ENCODE measurements at places on chromosomes 7 and 10. TPM values are rescaled to one million over a fixed set of nuclear protein-coding genes. Genes with fewer than 3 reads are reported as not detected.

DNA sequence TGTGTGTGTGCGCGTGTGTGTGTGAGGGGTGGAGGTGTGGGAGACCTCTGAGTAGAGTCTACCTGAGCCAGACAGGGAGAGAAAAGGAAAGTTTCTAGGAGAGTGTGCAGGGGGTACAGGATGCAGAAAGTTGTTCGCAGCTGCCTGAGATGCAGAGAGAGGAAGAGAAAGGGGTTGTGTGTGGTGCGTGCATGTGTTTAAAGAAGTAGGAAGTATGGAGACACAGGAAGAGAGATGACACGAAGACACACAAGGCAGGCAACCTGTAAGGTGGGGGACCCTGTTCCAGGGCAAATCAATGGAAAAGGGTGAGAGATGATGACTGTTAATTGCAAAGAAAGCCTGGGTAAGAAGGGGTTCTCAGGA lies 52.2 kb downstream of the C10orf105 start:
- H3K4me3 ChIP-seq, result no peak overlapping the region
- no peaks in the 10 kb centered on the region for H3K4me1 ChIP-seq
- no peaks in the 10 kb centered on the region for H3K36me3 ChIP-seq
- no peaks in the 10 kb centered on the region for H3K27me3 ChIP-seq

DNA sequence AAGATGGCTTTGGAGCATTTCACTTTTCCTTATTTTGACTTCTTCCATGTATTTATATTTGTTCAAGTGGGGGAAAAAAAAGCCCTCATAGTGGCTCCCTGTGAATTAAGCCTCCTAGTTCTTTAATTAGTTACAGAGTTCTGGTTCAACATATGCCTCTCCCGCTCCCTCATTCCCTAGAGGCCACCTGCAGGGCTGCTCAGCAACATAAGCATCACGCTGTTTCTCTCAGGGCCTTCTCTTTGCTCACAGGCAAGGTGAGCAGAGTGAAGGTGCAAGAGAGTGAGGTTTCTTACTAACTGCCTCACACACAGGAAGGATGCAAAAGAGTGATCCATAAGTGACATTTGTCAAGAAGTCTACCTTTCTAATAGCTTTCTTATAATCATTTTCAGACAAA lies 196.7 kb downstream of the SEMA3E start:
- H3K36me3 ChIP-seq, result no peaks in the 10 kb centered on the region
- H3K4me1 ChIP-seq, result no peaks in the 10 kb centered on the region
- H3K4me3 ChIP-seq, result no peak overlapping the region
- H3K27me3 ChIP-seq, result no peaks in the 10 kb centered on the region
- no peak overlapping the region for H3K27ac ChIP-seq

- no peak overlapping the region for H3K4me3 ChIP-seq
- no peak overlapping the region for H3K27ac ChIP-seq
- no peaks in the 10 kb centered on the region for H3K27me3 ChIP-seq
- no peaks in the 10 kb centered on the region for H3K36me3 ChIP-seq
- DNase-seq, result peak; percentile 34
- H3K4me1 ChIP-seq, result no peaks in the 10 kb centered on the region
Measured at GRCh38 chr7:158351481-158351880, 236.1 kb downstream of the PTPRN2 start.

GRCh38 chr7:105830405-105831301 lies 45.7 kb downstream of the ATXN7L1 start:
- no peak overlapping the region for H3K27ac ChIP-seq
- no peaks in the 10 kb centered on the region for H3K27me3 ChIP-seq
- H3K4me3 ChIP-seq, result no peak overlapping the region

DNA sequence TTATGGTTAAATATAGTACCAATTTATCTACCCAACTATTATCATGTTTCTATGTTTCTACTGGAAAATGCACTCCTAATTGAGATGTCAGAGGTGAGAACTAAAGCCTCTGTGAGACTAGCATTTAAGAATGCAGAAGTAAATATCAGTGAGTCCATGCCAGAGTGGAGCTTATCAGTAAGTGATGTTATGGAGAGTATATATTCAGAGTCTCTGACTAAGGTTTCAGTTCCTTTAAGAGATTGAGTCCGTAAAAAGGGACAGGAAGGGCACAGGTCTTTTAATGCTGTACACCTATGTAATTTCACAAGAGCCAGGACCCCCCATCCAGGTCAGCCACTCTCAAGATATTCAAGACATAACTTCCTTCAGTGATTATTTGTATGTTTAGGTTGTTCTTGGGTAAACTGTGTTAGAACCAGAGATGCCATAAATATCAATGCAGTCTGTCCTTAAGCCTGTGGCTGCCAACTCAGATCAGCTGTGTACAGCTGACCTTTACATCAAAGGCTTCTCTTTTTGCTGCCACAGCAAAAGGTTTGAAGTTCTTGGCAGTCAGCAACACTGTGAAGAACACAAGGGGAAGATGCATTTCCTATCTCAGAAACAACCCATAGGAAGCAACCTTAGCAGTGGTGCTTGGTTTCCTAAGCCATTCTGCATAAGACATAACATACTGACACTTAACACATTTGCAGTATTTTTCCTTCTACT lies 244.8 kb downstream of the BICC1 start:
- H3K27me3 ChIP-seq, result no peaks in the 10 kb centered on the region
- no peaks in the 10 kb centered on the region for H3K36me3 ChIP-seq
- H3K4me3 ChIP-seq, result no peak overlapping the region
- no peak overlapping the region for H3K27ac ChIP-seq

GRCh38 chr10:132477398-132478340 lies 59.9 kb upstream of the INPP5A start:
- DNase-seq, result peak; percentile 64
- no peaks in the 10 kb centered on the region for H3K4me1 ChIP-seq
- H3K27me3 ChIP-seq, result no peaks in the 10 kb centered on the region
- H3K36me3 ChIP-seq, result no peaks in the 10 kb centered on the region
- no peak overlapping the region for H3K27ac ChIP-seq
- no peak overlapping the region for H3K4me3 ChIP-seq

GRCh38 chr7:108618056-108618455 lies 48.4 kb downstream of the DNAJB9 start:
- no peak overlapping the region for H3K4me3 ChIP-seq
- no peak for DNase-seq
- no peak overlapping the region for H3K27ac ChIP-seq

Gene H2AZ2
- total RNA-seq, result 207 TPM

DNA sequence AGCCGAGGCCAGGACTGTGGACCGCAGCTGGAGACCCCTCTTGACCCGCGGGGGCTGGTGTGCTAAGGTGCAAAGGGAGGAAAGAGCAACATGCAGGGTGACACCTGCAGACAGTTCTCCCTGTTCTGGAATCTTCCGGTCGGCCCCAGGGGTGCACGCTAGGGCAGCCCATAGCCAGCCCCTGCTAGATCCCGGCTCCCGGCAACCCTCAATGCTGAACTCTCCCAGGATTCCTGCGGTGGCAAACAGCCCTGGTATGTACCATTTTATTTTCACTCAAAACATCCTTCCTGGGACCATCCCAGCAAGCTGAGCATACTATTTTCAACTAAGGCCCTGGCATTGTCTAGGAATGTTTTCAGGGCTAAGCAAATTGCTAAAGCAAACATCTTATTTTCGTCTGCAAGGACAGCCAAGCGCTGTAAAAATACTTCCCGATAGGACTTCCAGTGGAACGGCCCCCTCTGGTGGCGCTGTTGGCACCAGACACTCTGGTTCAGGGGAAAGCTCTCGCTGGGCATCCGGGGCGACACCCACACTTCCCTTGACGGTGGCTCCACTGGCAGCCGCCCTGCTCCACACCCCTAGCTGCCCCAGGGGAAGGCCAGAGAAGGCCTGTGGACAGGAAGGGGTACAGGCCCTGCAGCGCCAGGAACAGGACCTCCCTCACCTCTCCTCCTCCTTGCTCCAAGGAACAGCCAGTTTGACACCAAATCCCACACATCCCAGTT lies 99.4 kb downstream of the CTBP2 start:
- H3K4me1 ChIP-seq, result peaks cover 98% of the 10 kb centered on the region
- no peaks in the 10 kb centered on the region for H3K36me3 ChIP-seq
- peak overlapping the region; percentile 14 for H3K4me3 ChIP-seq
- DNase-seq, result peak; percentile 93
- no peaks in the 10 kb centered on the region for H3K27me3 ChIP-seq

DNA sequence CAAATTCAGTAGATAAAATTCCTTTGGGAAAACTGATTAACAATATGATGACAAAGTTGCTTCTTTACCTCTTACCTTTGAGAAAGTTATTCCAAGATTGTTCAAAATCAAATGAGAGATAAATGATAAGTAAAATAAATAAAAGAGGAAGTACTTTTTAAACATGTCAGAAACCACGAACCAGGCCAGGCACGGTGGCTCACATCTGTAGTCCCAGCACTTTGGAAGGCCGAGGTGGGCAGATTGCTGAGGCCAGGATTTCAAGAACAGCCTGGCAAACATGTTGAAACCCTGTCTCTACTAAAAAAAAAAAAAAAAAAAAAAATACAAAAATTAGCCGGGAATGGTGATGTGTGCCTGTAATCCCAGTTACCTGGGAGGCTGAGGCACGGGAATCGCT lies 296.6 kb downstream of the HGF start:
- no peak for DNase-seq
- no peak overlapping the region for H3K4me3 ChIP-seq
- H3K27me3 ChIP-seq, result no peaks in the 10 kb centered on the region
- H3K27ac ChIP-seq, result no peak overlapping the region
- H3K4me1 ChIP-seq, result peaks cover 6% of the 10 kb centered on the region

DNA sequence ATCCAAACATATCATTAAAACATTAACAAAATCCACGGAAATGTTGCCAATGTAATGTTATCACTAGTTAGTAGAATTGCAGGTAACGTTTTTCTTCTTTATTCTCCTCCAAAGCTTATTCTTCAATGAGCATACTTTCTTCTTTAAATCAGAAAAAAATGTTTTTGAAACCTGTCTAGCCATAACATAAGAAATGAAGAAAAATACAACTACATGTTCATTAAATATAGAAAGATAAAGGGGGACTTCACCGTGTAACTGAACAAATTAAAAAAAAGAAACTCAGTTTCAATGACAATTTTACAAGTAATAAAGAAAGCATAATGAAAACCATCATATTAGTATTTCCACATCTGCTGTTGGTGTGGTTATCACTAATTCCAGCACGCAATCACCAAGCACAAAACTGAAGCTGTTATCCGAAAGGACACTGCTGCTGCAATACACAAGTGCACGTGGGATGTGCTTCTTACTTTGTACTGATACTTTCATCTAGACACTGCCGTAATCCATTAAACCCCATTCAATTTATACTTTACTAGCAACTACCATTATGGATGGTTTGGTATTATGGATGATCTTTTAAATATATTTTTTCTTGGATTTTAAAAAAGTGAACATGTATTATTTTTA lies 9.6 kb downstream of the ESYT2 start:
- H3K27me3 ChIP-seq, result no peaks in the 10 kb centered on the region
- H3K36me3 ChIP-seq, result no peaks in the 10 kb centered on the region
- H3K27ac ChIP-seq, result peak overlapping the region; percentile 95
- H3K4me1 ChIP-seq, result no peaks in the 10 kb centered on the region
- DNase-seq, result no peak

Gene PLEKHS1
- not detected for total RNA-seq

- H3K36me3 ChIP-seq, result no peaks in the 10 kb centered on the region
- peaks cover 21% of the 10 kb centered on the region for H3K4me1 ChIP-seq
- no peak for DNase-seq
- no peaks in the 10 kb centered on the region for H3K27me3 ChIP-seq
Measured at GRCh38 chr7:105268056-105268455, 120.7 kb downstream of the SRPK2 start.

- H3K27me3 ChIP-seq, result no peaks in the 10 kb centered on the region
- H3K4me3 ChIP-seq, result no peak overlapping the region
- H3K36me3 ChIP-seq, result peaks cover 6% of the 10 kb centered on the region
- DNase-seq, result no peak
Measured at GRCh38 chr10:95438781-95439180, 122.4 kb downstream of the SORBS1 start.

- no peak for DNase-seq
- no peak overlapping the region for H3K27ac ChIP-seq
- no peak overlapping the region for H3K4me3 ChIP-seq
- no peaks in the 10 kb centered on the region for H3K36me3 ChIP-seq
Measured at GRCh38 chr10:92832998-92833650, 15.2 kb upstream of the EXOC6 start.

Gene CNPY1
- total RNA-seq, result not detected

GRCh38 chr7:65269150-65269856 lies 104.4 kb upstream of the ZNF92 start:
- no peak for DNase-seq
- H3K27ac ChIP-seq, result no peak overlapping the region
- H3K4me3 ChIP-seq, result peak overlapping the region; percentile 31
- peaks cover 58% of the 10 kb centered on the region for H3K27me3 ChIP-seq

- DNase-seq, result peak; percentile 38
Measured at GRCh38 chr7:1857487-1858421, 187.7 kb downstream of the ELFN1 start.

DNA sequence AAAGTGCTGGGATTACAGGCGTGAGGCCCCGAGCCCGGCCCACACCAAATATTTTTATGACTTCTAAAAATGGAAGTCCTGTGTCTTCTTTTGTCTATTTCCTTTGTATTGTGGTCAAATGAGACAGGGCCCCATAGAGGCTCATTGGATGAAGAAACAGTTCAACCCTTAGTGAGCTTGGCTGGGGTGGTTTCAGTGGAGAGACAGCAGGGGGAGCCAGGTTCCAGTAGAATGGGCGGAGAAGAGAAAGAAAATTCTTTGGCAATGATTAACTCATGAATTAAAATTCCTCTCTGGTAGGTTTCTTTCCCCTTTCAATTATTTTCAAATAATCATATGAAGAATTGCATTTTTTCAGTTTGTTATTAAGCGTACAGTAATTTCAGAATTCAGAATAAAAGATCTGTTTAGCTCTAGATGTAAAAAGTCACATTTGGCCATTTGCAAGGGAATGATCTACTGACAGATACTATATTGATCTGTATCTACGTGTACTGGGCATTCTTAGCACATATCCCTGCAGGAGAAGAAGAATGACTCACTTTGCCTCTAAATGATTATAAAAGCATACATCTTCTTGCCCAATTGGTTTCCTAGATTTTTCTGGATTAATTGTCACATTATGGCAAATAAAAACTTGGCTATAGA lies 43.2 kb downstream of the PNLIPRP3 start:
- H3K27me3 ChIP-seq, result no peaks in the 10 kb centered on the region
- no peaks in the 10 kb centered on the region for H3K4me1 ChIP-seq
- H3K36me3 ChIP-seq, result no peaks in the 10 kb centered on the region
- no peak overlapping the region for H3K27ac ChIP-seq

- no peaks in the 10 kb centered on the region for H3K27me3 ChIP-seq
- H3K36me3 ChIP-seq, result no peaks in the 10 kb centered on the region
- peak overlapping the region; percentile 95 for H3K27ac ChIP-seq
Measured at GRCh38 chr10:119531067-119531466, 11.5 kb downstream of the RGS10 start.

GRCh38 chr7:116834815-116835504 lies 27.4 kb upstream of the CAPZA2 start:
- H3K27ac ChIP-seq, result no peak overlapping the region
- H3K27me3 ChIP-seq, result no peaks in the 10 kb centered on the region
- no peak overlapping the region for H3K4me3 ChIP-seq
- no peaks in the 10 kb centered on the region for H3K36me3 ChIP-seq
- no peaks in the 10 kb centered on the region for H3K4me1 ChIP-seq

- no peak overlapping the region for H3K27ac ChIP-seq
- no peak overlapping the region for H3K4me3 ChIP-seq
- H3K36me3 ChIP-seq, result peaks cover 31% of the 10 kb centered on the region
- DNase-seq, result no peak
- no peaks in the 10 kb centered on the region for H3K27me3 ChIP-seq
Measured at GRCh38 chr7:128091106-128091505, 59.9 kb upstream of the LRRC4 start.

All from sigmoid colon (tissue), 7 donors.